ENCODE measurements at places on chromosomes 5 and 9. TPM values are rescaled to one million over a fixed set of nuclear protein-coding genes. Genes with fewer than 3 reads are reported as not detected.

IER5L gene
- total RNA-seq = 1.0 TPM

GMCL2 gene
- not detected for total RNA-seq

C5orf58 gene
- 1.4 TPM for total RNA-seq

SPIN1 gene
- 136 TPM for total RNA-seq

FBN2 gene
- 8.1 TPM for total RNA-seq

ZBTB34 gene
- total RNA-seq = 15.8 TPM

GRCh38 chr5:80864706-80865435 lies 95.3 kb upstream of the RASGRF2 start:
- no peak overlapping the region for H3K4me3 ChIP-seq
- H3K27me3 ChIP-seq = no peaks in the 10 kb centered on the region
- H3K4me1 ChIP-seq = peaks cover 8% of the 10 kb centered on the region
- H3K27ac ChIP-seq = no peak overlapping the region
- DNase-seq = no peak
- peaks cover 6% of the 10 kb centered on the region for H3K36me3 ChIP-seq

- H3K4me3 ChIP-seq = no peak overlapping the region
- DNase-seq = no peak
- no peak overlapping the region for H3K27ac ChIP-seq
- no peaks in the 10 kb centered on the region for H3K4me1 ChIP-seq
- no peaks in the 10 kb centered on the region for H3K36me3 ChIP-seq
Measured at GRCh38 chr9:237858-238345, 23.2 kb downstream of the DOCK8 start.

DNA sequence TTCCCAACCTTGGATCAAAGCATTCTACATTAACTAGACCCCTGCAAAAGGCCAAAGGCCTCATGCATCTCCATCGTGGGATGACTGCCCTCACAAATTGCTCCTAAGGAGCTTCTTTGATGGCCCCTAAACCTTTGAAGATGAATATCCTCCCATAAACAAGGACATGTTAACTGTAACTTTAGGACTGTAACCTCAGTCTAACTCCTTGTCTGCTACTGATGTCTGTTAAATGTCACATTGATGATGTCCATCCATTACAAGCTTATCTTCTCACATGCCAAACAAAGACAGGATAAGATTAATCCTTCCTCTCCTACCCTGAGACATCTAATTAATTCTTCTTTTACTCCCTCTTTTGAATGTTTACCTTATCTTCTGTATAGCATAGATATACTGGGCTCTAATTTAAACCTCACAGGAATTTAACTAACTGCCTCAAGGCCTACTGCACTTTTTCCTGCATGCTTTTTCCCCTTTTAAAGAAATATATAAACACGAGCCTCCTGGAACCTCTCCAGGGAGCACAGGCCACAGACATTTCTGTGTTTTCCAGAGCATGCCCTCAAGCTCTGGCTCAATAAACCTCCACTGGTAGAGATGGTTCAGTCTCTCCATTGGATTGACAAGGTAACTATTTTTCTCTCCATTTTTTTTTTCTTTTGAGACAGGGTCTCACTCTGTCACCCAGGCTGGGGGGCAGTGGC lies 90.6 kb upstream of the SLC25A48 start:
- no peak overlapping the region for H3K27ac ChIP-seq
- peaks cover 13% of the 10 kb centered on the region for H3K36me3 ChIP-seq
- H3K27me3 ChIP-seq = no peaks in the 10 kb centered on the region
- no peak for DNase-seq
- H3K4me1 ChIP-seq = no peaks in the 10 kb centered on the region

DNA sequence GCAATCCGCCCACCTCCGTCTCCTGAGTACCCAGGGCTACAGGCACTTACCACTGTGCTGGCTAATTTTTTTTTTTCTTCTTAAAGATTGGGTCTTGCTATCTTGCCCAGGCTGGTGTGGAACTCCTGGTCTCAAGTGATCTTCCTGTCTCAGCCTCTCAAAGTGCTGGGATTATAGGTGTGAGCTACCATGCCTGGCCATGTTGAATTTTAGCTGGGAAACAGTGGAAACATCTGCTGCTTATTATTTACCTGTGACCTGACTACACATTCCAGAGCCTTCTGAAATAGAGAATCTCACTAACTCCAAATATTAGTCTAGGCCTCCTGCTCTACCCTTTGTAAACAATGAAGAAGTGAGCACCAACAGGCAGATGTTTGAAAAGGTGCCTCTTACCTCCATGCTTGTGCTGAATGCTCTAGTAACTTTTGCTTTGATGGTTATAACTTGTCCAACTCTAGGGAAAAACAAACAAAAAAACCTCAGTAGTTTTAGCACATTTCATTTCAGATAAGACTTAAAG lies 22.5 kb downstream of the ACOT12 start:
- no peaks in the 10 kb centered on the region for H3K27me3 ChIP-seq
- no peak for DNase-seq
- H3K4me3 ChIP-seq = no peak overlapping the region
- no peaks in the 10 kb centered on the region for H3K36me3 ChIP-seq
- H3K27ac ChIP-seq = no peak overlapping the region

- no peak for DNase-seq
- peaks cover 7% of the 10 kb centered on the region for H3K36me3 ChIP-seq
- H3K27me3 ChIP-seq = no peaks in the 10 kb centered on the region
- no peak overlapping the region for H3K27ac ChIP-seq
- peaks cover 14% of the 10 kb centered on the region for H3K4me1 ChIP-seq
- no peak overlapping the region for H3K4me3 ChIP-seq
Measured at GRCh38 chr5:168301593-168302390, 10.3 kb downstream of the WWC1 start.

GRCh38 chr5:6675784-6676491 lies 37.3 kb upstream of the TENT4A start:
- peaks cover 27% of the 10 kb centered on the region for H3K36me3 ChIP-seq
- no peak overlapping the region for H3K27ac ChIP-seq
- H3K27me3 ChIP-seq = no peaks in the 10 kb centered on the region
- no peaks in the 10 kb centered on the region for H3K4me1 ChIP-seq
- no peak for DNase-seq

DNA sequence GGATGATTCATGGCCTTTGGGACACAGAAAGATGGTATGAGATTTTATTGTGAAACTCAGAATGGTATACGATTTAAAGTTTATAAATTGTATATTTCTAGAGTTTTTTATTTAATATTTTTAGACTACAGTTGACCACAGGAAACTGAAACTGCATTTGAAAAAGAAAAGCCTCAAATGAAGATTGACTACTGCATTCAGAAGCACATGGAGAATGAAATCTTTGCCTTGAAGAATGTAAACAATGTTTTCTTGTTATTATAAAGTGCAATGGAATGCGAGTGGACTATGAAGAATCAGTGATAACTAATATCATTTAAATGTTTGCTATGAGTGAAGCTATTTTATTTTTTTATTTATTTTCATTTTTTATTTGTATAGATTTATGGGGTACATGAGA lies 169.1 kb upstream of the CDH18 start:
- H3K4me1 ChIP-seq = no peaks in the 10 kb centered on the region
- DNase-seq = no peak
- H3K27ac ChIP-seq = no peak overlapping the region
- H3K36me3 ChIP-seq = no peaks in the 10 kb centered on the region
- H3K27me3 ChIP-seq = no peaks in the 10 kb centered on the region
- H3K4me3 ChIP-seq = no peak overlapping the region

GRCh38 chr5:109558364-109558763 lies 131.4 kb upstream of the MAN2A1 start:
- H3K4me1 ChIP-seq = no peaks in the 10 kb centered on the region
- no peak overlapping the region for H3K27ac ChIP-seq
- no peak for DNase-seq

GRCh38 chr5:177113566-177114424 lies 19.8 kb upstream of the NSD1 start:
- H3K4me3 ChIP-seq = no peak overlapping the region
- H3K27me3 ChIP-seq = no peaks in the 10 kb centered on the region
- H3K36me3 ChIP-seq = no peaks in the 10 kb centered on the region
- DNase-seq = peak; percentile 77
- H3K4me1 ChIP-seq = no peaks in the 10 kb centered on the region
- H3K27ac ChIP-seq = no peak overlapping the region

DNA sequence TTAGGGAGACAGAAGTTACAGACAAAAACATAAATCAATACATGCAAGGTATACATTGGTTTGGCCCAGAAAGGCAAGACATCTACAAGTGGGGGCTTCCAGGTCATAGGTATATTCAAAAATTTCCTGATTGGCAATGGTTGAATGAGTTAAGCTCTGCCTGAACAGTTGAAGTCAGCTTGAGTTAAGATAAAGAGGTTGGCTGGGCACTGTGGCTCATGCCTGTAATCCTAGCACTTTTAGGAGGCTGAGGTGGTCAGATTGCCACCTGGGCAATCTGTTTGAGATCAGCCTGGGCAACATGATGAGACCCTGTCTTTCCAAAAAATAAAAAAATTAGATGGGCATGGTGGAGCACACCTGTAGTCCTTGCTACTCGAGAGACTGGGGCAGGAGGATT lies 16.3 kb downstream of the TMC1 start:
- H3K36me3 ChIP-seq = peaks cover 13% of the 10 kb centered on the region
- H3K27ac ChIP-seq = no peak overlapping the region
- DNase-seq = no peak
- no peaks in the 10 kb centered on the region for H3K27me3 ChIP-seq
- peaks cover 2% of the 10 kb centered on the region for H3K4me1 ChIP-seq

- no peaks in the 10 kb centered on the region for H3K36me3 ChIP-seq
- no peak for DNase-seq
- no peaks in the 10 kb centered on the region for H3K27me3 ChIP-seq
- no peaks in the 10 kb centered on the region for H3K4me1 ChIP-seq
Measured at GRCh38 chr5:75656311-75657003, 45.2 kb downstream of the ANKDD1B start.

DNA sequence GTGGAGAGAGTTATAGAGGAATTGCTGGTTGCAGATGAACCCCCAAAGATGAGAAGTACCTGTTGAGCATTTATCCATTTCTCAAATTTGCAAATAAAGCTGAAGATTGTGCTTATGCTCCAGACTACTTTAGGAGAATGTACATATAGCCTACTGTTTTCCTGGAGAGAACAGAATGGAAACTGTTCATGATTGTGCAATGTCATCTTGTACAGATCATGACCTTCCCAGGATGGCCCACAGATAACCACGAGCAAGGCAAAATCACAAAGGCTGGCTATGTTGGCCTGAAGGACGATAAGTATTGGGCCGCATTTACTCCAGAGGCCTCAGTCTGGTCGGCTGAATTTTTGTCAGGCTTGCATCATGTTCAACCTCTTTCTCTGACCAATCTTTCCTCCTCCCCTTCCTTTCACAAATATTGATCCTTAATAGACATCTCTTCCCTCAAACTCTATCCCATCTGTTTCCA lies 28.5 kb upstream of the RICTOR start:
- DNase-seq = no peak
- no peak overlapping the region for H3K4me3 ChIP-seq
- H3K36me3 ChIP-seq = no peaks in the 10 kb centered on the region
- no peaks in the 10 kb centered on the region for H3K4me1 ChIP-seq
- H3K27ac ChIP-seq = no peak overlapping the region

DNA sequence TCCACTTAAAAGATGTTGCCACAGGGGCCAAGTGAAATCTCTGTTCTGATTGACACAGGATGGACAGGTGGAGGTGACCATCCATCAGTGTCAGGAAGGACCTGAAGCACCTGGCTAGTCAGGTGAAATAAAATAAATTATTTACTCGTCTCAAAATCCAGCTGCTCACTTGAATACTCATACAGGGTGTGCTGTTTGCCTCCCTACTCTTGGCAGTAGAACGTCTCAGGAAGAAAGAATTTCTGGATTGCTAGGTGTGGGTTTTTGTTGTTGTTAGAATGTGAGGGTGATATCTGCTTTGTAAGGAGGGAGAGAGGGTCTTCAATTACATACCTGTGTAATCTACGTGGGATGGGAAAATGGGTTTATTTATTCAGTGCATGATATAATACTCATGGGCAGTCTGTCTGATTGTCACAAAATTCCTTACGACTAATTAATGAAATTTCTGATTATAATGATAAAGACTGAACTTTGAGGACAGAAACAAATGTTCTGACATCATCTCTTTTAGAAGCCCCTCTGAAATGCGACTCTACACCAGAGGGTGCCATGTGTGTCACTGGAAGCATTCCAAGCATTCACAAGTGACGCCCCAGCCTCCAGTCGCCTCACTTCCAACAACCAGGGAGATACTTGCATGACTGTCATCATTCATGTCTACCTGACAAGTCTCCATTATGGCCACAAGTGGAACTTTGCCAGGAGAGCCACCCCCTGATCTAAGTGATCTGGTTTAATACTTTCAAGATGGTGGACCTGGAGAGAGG lies 218.4 kb downstream of the GAPVD1 start:
- no peak for DNase-seq
- H3K27me3 ChIP-seq = no peaks in the 10 kb centered on the region
- H3K4me1 ChIP-seq = peaks cover 5% of the 10 kb centered on the region
- no peak overlapping the region for H3K4me3 ChIP-seq
- no peaks in the 10 kb centered on the region for H3K36me3 ChIP-seq

GRCh38 chr5:53173083-53173482 lies 63.5 kb upstream of the MOCS2 start:
- no peak overlapping the region for H3K27ac ChIP-seq
- DNase-seq = no peak
- H3K27me3 ChIP-seq = no peaks in the 10 kb centered on the region
- no peak overlapping the region for H3K4me3 ChIP-seq
- no peaks in the 10 kb centered on the region for H3K36me3 ChIP-seq
- H3K4me1 ChIP-seq = no peaks in the 10 kb centered on the region

- no peak for DNase-seq
- H3K27ac ChIP-seq = no peak overlapping the region
- H3K36me3 ChIP-seq = no peaks in the 10 kb centered on the region
- no peaks in the 10 kb centered on the region for H3K4me1 ChIP-seq
Measured at GRCh38 chr5:77390221-77390620, 101.9 kb downstream of the WDR41 start.

DNA sequence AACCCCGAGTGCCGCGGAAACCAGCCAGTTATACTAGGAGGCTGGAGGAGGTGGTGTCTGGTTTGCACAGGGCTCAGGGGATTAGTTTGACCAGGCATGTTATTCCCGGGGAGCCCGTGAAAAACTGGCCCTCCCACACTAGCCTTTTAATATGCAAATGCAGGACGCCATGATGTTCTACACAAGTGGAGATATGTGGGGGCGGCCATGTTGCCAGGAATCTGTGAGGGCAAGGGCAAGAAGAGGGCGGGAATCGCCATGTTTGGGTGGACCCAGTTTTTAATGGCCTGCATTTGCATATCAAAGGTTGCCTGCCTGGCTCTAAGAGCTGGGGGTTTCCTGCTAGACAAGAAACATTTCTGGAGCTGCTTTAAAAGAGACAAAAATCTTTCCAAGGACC lies 940.7 kb downstream of the CDH18 start:
- H3K4me1 ChIP-seq = peaks cover 2% of the 10 kb centered on the region
- DNase-seq = peak; percentile 71
- no peak overlapping the region for H3K27ac ChIP-seq
- H3K27me3 ChIP-seq = no peaks in the 10 kb centered on the region
- no peaks in the 10 kb centered on the region for H3K36me3 ChIP-seq

- H3K27me3 ChIP-seq = no peaks in the 10 kb centered on the region
- H3K4me3 ChIP-seq = peak overlapping the region; percentile 77
- peaks cover 25% of the 10 kb centered on the region for H3K4me1 ChIP-seq
- peak overlapping the region; percentile 89 for H3K27ac ChIP-seq
Measured at GRCh38 chr9:124593651-124594058, 86.5 kb upstream of the NR5A1 start.

Measured in H9 (cell line).